ENCODE measurements at places on chromosomes 11 and 22.
A peak's percentile ranks its signal among the peaks of the same experiment; 100 is the strongest.

DNA sequence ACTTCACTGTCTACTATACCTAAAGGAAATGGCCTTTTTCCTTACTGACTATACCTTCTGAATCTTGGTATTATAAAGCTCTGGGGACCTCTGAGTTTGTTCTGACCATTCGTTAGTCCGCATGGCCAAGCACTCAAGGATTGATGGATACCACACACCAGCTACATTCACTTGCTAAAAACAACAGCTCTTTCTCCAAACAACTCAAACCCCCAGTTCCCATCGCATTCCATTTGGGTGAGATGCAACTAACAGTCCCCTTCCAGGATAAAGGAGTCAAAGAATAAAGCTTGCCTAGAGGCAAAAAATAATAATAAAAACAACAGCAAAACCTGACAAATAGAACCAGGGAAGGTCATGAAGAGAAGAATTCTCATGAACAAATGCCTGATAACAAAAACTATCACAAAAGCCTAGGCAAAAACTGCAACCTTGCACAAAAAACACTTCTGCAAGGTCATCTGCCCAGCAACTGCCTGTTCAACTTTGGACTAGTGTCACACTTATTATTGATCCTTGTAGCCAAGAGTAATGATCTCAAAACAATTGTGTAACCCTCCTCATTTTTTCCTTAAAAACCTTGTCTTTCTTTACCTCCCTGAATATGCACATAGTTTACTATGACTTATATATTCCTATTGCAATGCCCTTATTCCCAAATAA, 139.0 kb upstream of the GUCY1A2 start:
- no peak for DNase-seq

GRCh38 chr11:62805961-62806441, 761 bp upstream of the NXF1 start:
- DNase-seq = no peak

- no peak for DNase-seq
Measured at GRCh38 chr11:2688381-2689231, 11.2 kb downstream of the KCNQ1OT1 start.

DNA sequence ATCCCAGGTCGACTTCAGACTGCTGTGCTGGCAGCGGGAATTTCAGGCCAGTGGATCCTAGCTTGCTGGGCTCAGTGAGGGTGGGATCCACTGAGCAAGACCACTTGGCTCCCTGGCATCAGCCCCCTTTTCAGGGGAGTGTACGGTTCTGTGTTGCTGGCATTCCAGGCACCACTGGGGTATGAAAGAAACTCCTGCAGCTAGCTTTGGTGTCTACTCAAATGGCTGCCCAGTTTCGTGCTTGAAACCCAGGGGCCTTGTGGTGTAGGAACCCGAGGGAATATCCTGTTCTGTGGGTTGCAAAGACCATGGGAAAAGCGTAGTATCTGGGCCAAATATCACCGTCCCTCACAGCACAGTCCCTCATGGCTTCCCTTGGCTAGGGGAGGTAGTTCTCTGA, 254.8 kb downstream of the GRIK4 start:
- DNase-seq = no peak

DNA sequence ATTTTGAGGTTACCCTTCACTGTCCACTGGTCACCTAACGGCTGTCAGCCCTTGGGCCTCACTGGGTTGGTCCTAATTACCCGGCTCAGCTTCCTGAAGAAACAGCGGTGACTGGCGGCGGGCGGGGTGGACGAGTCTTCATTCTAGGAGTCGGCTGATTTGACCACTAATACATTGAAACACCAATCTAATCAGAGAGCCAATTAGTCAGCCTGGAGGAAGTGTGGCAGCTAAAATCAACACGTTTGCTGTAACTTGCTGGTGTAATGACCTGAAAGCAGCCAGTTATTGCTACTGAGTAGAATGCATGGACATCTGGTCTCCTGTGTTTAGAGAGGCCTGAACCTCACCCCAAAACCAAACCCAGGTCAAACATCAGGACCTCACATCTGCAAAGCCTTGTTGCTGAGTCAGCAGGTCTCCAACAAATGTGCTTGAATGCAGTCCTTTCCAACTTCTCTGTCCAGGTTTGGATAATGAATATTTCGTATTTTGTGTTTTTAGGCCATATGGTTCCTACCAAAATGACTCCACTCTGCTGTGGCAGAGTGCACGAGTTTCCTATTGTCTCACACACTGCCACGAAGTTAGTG, 496.4 kb downstream of the BRD1 start:
- DNase-seq = peak; percentile 2

DNA sequence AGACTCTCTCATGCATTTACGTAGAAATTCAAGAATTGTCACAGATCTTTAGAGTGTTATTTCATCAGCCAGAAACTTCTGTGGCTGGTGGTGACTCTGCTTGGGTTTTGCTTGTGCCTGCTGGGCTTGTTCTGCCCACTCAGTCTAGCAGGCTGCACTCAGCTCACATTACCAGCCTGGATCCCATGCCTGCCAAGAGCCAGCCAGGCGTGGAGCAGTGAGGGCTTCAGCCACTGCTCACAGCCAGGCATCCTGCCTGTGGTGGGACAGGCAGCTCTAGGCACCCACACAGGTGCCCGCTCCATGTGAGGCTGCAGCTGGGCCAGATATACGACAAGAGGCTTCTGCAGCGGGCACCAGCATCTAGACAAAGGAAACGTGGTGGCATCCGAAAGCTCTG, 1213.3 kb upstream of the RAG2 start:
- DNase-seq = no peak

- DNase-seq = no peak
Measured at GRCh38 chr22:36334081-36334820, 53.5 kb downstream of the MYH9 start.

DNA sequence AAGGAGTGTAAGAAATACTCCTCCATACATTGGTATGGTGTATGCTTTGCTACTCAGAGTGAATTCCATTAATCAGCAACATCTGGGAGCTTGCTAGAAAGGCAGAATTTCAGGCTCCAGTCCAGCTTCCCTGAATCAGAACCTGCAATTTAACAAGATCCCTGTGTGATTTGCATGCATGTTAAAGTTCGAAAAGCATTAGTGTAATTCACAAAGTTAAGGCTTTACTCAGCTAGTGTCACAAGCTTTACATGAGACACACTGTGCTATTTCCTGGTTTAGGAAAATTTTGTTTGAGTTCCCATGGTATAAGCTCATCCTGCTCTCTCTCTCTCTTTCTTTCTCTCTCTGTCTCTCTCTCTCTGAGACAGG, 37.0 kb upstream of the HEPHL1 start:
- DNase-seq = no peak

DNA sequence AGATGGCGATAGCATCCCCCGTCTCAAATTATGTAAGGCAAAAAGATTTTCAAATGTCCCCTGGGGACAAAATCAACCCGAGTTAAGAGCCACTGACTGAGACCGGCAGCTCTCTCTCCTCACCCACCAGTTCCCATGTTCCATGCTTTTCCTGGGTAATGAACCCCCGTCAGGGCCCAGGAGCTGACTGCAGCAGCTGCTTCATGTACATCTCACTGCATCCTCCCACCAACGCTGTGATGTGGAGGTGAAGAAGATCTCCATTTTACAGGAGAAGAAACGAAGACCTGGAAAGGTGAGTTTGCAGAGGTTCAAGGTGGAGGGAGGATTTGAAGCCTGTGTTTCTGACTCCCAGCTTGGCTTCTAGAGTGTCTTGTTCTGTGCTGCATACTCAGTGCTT, 481.1 kb downstream of the MIAT start:
- DNase-seq = no peak

- no peak for DNase-seq
Measured at GRCh38 chr11:9120664-9121468, 29.5 kb upstream of the SCUBE2 start.

DNA sequence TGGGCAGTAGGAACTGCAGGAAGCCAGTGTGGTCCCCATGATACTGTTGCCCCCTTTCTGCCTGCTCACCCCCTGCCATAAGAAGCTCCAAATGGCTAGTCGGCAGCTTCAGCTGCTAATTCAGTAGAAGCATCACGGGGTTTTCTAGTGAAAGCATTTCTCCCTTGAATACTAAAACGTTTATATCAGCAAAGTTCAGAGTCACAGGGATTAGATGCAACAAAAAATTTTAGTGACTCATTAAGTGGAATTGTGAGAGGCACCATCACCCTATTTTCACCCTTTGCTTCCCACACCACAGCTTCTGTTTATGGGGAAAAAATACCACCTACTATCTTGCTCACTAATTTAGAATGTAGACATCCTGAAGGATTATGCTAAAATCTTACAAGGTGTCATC, 25.2 kb downstream of the RAB39A start:
- no peak for DNase-seq

DNA sequence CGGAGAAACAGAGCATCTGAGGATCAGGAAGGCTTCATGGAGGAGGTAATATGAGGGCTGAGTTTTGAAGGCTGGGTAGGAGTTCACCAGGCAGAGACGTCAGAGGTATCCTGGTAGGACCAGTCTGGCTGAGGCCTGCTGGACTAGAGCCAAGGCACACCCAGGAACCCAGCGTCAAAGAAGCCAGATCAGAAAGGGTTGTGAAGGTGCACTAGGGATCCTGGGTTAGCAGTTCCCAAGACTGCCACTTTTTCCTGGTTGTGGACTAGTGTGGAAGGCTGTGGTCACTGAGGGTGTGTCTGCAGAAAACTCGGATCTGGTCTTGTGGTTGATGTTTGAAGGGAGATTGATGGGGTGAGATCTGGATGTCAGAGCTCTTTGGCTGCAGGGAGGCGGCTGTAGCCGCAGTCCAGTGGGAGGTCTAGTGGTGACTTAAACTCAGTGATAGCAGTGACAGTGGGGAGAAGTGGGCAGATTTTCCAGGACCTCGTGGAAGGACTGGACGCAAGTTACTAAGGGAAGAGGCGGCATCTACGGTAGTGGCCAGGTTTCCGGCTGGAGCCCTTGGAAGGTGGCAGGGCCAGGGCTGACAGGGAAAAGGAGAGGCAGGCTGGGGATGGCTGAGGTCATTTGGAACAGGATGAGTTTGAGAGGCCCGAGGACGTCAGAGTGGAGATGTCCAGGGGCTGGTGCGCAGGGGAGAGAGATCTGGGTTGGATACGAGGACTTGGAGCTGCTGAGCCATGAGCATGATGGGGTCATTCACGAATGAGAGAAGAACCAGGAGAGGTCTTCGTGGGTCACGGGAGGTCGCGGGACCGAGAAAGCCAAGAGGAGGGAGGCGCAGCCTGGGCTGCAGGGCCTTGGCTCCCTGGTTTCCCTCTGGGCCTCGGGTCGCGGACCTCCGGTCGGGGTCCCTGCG, 10.9 kb downstream of the RELA start:
- DNase-seq = peak; percentile 68

DNA sequence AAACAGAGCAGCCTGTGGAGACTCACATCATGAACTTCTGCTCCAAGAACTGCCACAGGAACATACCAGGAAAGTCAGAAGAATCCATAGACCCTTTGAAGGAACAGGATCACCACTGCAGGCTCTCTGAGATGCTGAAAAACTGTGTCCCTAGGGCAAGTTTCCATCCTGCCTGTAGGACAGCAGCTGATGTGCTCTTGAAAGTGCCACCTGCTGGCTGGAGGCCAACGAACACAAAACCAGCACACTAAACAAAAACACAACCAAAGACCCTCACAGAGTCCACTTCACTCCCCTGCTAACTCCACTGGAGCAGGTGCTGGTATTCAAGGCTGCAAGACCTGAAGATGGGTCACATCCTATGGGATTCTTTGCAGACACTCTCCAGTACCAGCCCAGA, 12.0 kb upstream of the NXPE1 start:
- no peak for DNase-seq

DNA sequence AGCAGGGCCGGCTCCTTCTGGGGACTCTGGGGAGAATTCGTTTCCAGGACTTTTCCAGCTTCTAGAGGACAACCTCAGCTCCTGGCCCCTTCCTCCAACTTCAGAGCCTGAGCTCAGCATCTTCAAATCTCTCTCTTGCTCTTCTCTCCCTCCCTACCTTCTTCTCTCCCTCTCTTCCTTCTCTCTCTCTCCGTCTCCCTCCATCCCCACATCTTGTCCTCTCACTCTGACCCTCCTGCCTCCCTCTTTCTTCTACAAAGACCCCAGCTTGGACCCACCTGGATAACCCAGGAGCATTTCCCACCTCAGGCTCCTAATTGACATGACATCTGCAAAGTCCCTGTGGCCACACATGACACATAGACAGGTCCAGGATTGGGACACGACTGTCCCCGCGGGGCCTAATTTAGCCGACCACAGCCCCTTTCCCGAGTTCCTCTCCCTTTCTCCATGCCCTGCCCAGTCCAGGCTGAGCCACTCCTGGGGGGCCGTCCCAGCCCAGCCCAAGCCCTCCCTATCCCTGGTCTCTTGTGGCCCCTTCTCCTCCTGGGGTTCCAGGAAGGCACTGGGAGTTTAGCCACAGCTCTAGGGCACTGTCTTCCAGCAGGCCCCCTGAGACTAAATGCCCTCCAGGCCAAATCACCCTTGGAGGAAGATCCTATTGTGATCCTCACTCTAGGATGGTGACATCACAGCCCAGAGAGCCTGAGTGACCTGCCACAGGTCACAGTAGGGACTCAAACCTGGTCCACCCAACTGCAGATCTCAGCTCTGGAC, 36.9 kb downstream of the IGLL5 start:
- DNase-seq = no peak

- DNase-seq = no peak
Measured at GRCh38 chr11:34603129-34604001, 17.5 kb upstream of the EHF start.

- no peak for DNase-seq
Measured at GRCh38 chr22:46280999-46281623, 13.3 kb downstream of the TTC38 start.

GRCh38 chr11:65439331-65440181, 17.0 kb downstream of the NEAT1 start:
- no peak for DNase-seq

DNA sequence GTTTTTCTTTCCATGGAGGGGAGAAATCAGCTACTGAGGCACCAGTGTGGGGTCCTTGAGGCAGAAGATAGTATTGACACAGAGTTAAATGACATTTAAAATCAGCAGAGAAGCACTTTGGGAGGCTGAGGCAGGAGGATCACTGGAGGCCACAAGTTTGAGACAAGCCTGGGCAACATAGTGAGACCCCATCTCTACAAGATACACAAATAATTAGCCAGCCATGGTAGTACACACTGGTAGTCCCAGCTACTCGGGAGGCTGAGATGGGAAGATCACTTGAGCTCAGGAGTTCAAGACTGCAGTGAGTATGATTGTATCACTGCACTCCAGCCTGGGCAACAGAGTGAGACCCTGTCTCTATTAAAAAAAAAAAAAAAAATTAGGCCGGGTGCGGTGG, 38.1 kb downstream of the KREMEN1 start:
- no peak for DNase-seq

- no peak for DNase-seq
Measured at GRCh38 chr11:108431997-108432396, 35.3 kb downstream of the C11orf65 start.

- no peak for DNase-seq
Measured at GRCh38 chr11:108931168-108931567, 266.3 kb downstream of the DDX10 start.
